ENCODE measurements at places on chromosomes 5 and 9.

DNA sequence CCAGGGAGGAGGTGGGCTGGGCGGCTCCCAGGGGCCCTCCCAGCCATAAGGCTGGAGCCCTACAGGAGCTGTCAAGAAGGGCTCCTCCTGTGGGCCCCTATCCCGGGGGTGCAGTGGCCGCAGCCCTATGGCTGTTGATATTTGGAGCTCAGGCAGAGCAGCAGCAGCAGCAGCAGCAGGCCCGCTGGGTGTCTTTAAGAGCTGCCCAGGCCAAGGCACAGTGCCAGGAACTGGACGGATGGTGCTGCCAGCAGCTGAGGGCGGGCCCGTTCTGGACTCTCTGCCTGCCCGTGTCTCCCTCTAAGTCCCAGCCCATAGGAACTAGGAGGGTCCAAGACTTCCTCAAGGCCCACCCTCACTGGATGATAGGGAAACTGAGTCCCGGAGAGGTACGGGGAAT, 3.6 kb downstream of the AK1 start:
- DNase-seq: no peak

DNA sequence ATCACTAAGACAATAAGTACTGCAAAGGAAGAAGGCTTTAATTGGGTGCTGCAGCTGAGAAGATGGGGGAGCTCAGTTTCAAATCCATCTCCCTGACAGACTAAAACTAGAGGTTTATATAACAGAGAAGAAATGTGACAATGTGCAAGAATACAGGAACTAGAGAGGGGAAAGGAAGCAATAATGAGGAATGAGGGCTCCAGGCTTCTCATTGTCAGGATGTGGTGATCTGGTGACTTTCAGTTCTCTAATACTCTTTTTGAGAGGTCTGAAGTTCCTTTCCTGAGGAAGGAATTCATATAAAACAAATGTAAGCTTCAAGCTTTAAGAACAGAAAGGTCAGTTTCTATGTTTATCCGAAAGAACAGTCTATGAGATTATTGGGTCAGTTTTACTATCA, 42.5 kb upstream of the SPATA31E1 start:
- peak; percentile 90 for DNase-seq

DNA sequence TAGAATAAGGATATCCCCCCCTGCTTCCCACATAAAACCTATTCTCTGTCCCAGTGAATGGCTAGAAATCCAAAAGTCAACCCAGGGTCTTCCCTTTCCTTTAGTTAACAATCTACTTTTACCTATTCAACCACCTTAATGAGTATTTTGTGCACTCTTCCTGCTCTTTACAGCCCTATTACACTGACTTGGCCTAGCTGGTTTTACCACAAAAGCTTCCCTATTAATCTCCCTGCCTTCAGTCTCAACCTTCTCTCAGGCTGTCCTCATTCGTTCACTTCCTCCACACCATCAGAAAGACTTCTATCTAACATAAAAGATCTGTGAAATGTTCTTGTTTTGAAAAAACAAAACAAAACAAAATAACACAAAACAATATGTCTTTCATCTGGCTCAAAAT, 16.2 kb downstream of the CTNNAL1 start:
- DNase-seq: no peak

GRCh38 chr9:72772661-72773060, 180.2 kb downstream of the ALDH1A1 start:
- no peak for DNase-seq

DNA sequence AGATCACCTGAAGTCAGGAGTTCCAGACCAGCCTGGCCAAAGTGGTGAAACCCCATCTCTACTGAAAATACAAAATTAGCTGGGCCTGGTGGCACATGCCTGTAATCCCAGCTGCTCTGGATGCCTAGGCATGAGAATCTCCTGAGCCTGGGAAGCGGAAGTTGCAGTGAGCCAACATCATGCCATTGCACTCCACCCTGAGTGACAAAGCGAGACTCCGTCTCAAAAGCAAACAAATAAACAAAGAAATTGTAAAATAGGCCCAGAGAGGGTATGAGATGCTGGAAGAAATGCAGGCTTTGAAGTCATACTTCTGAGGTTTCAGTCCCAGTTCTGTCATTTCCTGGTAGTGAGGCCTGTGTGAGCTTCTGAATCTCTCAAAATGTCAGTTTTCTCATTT, 5.3 kb upstream of the ARHGEF37 start:
- no peak for DNase-seq

DNA sequence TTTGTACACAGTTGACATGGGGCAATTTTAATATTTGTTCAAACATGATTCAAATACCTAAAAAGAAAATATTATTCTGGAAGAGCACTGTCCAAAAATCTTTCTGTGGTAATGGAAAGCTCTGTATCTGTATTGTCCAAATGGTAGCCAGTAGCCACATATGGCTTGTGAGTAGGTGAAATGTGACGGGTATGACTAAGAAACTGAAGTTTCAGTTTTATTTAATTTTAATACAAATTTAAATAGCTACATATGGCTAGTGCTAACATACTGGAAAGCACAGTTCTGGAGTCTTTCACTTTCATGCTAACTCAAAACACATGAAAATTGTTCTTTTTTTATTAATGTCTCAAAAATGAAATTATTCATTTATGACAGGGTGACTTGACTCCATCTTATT, 132.6 kb downstream of the PLK2 start:
- DNase-seq: no peak

DNA sequence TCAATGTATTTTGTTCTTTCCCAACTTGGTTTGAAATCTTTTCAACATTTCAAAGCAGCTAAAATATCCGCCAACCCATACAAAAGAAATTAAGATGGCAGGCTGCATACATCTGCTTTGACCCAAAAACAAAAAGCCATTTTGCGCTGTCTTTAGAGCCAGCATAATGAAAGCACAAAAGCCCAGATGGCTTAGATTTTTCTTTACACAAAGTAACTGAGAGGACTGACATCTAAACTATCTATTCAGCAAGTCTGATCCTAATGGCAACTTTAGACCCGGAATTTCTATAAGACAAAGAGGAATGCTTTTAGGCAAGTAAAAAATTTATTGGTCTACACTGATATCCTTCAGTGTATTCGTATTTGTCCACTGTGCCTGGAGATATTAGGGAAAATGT, 86.3 kb downstream of the MYO10 start:
- no peak for DNase-seq

GRCh38 chr5:121982893-121983285, 21.1 kb downstream of the SRFBP1 start:
- DNase-seq: no peak

DNA sequence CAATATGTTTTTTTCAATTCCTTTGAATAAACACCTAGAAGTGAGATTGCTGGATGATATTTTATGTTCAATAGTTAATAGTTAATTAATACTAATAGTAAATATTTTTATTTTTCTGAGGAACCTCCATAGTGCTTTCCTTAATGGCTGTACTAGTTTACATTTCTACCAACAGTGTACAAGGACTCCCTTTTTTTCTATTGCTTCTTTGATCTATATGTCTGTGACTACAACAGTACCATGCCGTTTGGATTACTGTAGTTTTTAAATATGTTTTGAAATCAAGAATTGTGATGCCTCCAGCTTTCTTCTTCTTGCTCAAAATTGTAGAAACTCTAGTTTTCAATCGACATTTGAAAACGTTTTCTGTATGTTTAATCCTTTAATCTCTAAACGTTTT, 39.5 kb upstream of the ADAMTS16 start:
- DNase-seq: no peak

DNA sequence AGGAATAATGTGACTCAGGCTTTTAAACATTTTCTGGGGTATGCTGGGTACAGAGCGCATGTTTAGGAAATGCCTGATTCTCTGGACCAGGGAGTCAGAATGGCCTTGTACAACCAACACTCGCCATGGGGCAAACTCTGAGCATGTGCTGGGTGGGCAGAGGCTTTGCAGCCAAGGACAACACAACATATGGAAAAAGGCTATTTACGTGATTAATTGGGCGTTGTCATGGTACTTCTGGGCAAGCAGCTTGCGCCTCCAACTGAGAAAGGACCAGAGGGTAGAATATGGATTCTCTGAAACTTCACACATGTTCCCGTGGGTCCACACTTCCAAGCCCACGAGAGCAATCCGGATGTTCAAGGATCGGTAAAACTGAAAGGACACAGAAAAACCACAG, 49.1 kb downstream of the NIPAL4 start:
- no peak for DNase-seq

DNA sequence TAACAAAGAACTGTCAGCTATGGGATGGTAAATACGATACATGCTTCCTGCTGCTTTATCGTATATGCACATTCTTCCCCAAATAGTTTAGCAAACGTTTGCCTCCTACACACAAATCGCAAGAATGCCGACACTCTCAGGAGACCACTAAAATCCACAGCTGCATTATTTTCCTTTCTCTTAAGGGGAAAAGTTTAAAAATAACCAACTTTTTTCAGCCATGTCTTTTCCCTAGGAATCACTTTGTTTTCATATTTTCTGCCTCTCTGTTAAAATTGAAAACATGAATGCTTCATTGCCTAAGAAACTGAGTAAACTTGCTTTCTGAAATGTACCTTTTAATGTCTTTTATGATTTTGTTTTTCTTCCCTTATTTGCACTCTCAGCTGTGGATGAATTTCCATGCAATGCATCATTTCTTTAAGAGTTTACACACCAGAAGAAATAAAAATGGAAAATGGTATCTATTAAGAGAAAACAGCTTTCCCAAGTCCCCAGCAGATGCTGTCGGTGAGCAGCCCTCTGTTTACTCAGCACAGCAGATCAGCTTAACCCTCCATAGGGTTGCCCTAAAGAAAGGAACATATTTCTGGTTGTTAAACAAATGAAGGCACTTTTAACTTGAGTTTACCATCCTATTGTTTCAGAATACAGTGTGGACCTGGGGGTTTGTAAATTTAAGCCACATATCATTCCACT, 66.2 kb downstream of the IZUMO3 start:
- DNase-seq: no peak

DNA sequence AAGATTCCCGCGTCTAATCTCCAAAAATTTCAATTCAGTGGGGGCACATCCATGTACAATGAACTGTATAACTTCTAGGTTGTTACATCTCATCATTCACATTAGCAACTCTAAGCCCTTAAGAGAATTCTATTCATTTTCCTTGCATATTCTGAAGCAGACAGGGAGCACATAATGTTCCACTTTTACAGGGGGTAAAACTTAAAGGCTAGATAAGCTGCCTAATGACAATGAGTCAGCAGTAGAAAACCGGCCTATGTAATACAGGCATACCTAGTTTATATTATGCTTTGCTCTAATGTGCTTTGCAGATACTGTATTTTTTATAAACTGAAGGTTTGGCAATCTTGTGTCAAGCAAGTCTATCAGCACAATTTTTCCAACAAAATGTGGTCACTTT, 40.4 kb downstream of the PTAR1 start:
- DNase-seq: no peak

GRCh38 chr9:124793015-124793541, 16.1 kb downstream of the OLFML2A start:
- DNase-seq: no peak

- DNase-seq: no peak
These were observed 13.4 kb downstream of the FGD3 start for GRCh38 chr9:92960561-92961290.

DNA sequence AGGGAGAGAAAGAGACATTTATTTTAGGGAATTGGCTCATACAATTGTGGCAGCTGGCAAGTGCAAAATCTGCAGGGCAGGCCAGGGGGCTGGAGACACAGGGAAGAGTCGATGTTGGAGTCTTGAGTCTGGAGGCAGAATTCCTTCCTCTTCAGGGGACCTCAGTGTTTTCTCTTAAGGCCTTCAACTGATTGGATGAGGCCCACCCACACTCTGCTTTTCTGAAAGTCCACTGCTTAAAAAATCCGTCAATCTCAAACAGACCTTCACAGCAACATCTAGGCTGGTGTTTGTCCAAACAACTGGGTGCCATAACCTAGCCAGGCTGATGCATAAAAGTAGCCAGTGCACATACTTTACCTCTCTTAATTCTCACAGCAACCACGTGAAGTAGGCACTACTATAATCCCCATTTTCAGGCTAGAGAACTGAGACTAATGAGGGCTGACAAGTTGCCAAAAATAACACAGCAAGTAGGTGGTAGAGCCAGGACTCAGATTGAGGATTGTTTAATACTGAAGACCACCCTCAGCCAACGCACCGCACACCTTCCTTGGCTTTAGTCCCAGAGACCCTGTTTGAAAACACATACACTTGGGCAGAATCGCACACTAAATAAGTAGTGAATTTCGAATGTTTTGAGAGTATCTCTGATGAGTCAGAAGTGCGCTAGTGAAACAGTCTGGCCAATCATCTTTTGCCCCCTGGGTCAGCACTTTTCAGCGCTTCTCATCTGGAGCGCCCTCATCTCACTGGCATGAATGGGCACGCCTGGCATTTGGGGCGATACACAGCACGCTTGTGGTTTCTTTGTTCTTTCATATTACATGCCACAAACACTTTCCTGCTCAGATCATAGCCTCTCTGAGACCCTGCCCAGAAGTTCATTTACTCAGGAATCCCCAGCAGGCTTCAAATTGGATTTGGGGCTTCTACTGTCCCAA, 591.4 kb downstream of the CCDC171 start:
- DNase-seq: no peak

DNA sequence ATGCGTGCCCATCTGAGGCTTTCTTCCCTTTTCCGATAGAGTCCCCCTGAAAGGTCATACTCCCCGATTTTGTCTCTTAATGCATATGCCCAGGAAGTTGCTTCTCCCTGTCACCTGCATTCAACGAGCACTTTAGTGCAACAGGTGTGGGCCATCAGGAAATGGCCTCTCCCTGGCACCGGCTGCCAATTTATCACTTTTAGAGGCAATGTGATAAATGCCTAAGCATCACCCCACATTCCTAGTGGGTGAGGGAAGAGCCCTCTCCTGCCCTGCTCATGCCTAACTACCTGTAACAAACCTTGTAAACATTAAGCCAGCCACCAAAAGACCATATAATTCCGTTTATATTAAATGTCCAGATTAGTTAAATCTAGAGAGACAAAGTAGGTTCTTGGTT, 1.1 kb upstream of the SNAPC3 start:
- no peak for DNase-seq

- no peak for DNase-seq
These were observed 1.5 kb upstream of the ANKHD1 start for GRCh38 chr5:140399979-140400729.

DNA sequence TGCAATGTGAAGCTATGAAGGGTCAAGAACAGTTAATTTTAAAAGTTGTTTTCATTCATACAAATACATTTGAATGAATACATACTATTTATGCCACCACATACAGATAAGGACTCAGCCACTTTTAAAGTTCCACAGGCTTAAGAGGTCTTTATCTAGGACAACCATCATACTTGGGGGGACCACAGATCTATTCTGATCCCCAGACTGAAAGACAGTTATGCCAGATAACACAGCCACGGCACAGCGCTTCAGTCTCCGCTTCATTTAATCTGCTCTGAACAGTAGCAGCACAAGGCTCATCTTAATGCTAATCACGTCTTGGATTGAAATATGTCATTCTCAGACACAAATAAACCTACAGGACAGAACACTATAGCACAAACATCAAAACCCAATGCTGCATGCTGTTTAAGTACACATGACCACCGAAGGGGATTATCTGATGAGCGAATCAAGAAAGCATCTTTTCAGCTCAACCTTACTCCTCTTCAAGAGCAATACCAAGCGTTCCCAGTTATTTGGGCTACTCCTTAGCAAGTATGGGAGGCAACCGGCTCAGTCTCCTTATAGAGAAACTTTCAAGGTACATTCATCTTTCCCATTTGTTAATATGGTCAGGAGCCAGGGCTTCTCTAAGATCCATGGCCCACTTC, 33.3 kb downstream of the PUM3 start:
- DNase-seq: no peak

GRCh38 chr5:178836628-178837027, 23.1 kb upstream of the ZNF354B start:
- no peak for DNase-seq

GRCh38 chr9:114799441-114799840, 6.4 kb downstream of the TNFSF15 start:
- DNase-seq: no peak
